ENCODE measurements at places on chromosomes 5 and 9. TPM values are rescaled to one million over a fixed set of nuclear protein-coding genes. Genes with fewer than 3 reads are reported as not detected.
A peak's percentile ranks its signal among the peaks of the same experiment; 100 is the strongest.

The SHC3 gene
- 0.68 TPM for polyA plus RNA-seq

- no peaks in the 10 kb centered on the region for H3K36me3 ChIP-seq
- no peak for DNase-seq
- peak overlapping the region; percentile 97 for H3K27ac ChIP-seq
- peak overlapping the region; percentile 71 for H3K4me3 ChIP-seq
- H3K27me3 ChIP-seq: no peaks in the 10 kb centered on the region
These were observed 350 bp upstream of the ECPAS start for GRCh38 chr9:111484572-111484894.

- no peak overlapping the region for H3K27ac ChIP-seq
- DNase-seq: no peak
- peaks cover 12% of the 10 kb centered on the region for H3K4me1 ChIP-seq
- no peaks in the 10 kb centered on the region for H3K27me3 ChIP-seq
These were observed 11.2 kb upstream of the RIC1 start for GRCh38 chr9:5617749-5618148.

- no peaks in the 10 kb centered on the region for H3K27me3 ChIP-seq
- H3K4me1 ChIP-seq: peaks cover 17% of the 10 kb centered on the region
- H3K4me3 ChIP-seq: no peak overlapping the region
- H3K36me3 ChIP-seq: no peaks in the 10 kb centered on the region
- no peak overlapping the region for H3K27ac ChIP-seq
- DNase-seq: no peak
These were observed 461.4 kb downstream of the ZNF608 start for GRCh38 chr5:124285071-124285470.
